NCI-H146 (cell line): ENCODE measurements at places on chromosomes 7 and 10.

DNA sequence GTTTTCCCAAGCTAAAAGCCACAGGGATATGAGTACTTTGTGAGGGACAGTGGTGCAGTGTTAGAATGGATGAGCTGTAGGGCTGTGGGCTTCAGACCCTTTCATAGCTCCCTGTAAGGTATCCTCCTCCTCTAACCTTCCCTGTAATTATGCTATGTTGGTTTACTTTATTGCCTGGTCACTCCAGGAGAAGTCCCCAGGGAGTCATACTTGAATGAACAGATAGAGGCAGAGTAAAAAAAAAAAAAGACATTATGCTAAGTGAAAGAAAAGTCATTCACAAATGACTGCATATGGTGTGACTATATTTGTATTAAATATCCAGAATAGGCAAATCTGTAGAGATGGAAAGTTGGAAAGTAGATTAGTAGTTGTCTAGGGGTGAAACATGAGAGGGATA lies 434.4 kb downstream of the AUTS2 start:
- DNase-seq, result peak; percentile 63

DNA sequence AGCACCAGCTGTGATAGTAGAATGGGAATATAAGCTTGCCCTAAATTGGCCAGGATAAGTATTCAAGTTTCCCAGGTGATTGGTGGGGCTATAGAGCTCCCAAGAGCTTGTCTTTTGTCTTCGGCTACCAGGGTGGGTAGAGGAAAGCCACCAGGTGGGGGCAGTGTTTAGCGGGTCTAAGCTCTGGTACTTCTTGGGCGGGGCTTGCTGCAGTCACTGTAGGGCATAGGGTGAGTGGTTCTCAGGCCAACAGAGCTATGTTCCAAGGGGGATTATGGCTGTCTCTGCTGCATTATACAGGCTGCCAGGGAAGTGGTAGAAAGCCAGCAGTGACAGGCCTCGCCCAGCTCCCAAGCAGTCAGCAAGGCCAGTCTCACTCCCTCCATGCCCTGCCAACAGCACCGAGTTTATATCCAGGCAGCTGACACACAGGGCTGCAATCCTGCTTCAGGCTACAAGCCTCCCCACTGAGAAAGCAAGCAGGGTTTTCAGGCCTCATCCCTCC lies 110.7 kb downstream of the ZNF467 start:
- peak; percentile 18 for DNase-seq

DNA sequence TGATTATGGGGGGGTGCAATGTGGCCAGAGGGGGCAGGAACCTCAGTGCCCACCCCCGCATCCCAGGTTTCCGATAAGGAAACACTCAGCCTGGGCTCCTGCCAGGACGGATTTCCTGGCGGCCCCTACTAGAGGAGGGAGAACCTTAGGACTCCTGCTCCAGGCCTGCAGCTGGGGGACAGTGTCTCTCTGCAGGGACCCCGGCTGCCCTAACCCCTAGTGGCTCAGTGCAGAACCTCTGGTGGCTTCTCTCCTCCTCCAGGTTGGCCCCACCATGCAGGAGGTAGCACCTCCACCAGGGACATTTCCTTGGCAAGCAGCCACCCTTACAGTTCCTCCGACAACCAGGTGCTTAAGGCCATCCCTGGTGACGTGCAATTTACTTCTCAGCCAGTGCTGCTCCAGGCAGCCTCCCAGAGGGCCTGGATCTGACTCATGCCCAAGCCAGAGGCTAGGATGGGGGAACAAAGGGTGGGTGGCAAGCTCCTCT lies 31.9 kb downstream of the SH2B2 start:
- no peak for DNase-seq

DNA sequence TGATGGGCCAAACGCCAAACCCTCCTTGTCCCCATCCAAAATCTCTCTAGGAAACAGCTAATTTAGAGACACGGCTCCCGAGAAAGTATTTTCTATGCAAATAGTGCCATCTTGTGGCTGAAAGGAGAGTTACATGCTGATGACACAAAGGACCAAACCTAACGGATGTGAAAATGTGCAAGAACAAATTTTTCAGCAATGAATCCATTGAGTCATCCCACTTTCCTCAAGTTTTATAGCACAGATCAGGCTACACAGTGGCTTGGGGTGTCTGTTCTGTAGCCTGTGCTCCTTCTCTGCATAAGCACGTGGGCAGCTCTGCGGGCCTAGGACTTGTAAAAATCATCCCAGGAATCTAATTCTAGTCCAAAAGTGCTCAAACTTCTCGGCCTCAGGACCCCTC lies 154.8 kb upstream of the PRR15 start:
- DNase-seq, result peak; percentile 56

DNA sequence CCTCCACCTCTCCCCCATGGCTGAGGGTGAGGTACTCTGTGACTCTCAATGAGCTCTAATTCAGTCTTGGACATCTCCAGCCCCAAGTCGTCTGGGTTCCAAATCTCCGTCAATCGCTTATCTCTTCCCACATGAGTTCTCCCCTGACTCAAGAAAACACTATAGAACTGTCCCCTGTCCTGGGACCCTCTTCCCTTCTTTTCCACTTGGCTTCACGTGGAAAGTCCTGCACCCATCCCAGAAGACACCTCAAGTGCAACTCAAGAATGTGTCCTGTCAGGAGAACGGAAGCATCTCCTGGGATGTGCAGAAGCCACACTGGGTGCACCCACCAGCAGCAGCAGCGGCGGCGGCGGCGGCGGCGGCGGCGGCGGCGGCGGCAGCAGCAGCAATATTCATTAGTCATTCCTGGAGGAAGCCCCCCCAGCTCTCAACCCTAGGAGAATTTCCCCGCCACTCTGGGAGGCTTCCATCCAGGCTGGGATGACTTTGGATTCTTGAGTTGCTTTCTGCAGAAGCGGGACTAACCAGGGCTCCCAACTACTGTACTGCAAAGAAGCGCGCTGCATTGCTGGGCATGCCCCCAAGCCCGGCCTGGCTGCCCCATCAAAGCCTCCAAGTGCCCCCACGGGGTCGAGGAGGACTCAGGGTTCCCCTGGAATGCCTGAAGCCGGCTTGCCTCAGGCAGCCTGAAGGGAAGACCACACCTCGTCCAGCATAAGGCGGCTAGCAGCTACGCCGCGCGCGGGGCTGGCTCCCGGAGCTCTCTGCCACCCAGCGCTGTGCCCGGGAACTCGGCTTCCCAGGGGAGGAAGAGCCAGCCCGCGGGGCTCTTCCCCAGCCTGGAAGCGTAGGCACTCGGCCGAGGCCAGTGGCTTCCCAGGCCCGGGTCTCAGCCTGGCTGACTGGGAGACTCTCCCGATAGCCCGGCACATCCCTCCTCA lies 1.0 kb downstream of the CRTAC1 start:
- peak; percentile 26 for DNase-seq

DNA sequence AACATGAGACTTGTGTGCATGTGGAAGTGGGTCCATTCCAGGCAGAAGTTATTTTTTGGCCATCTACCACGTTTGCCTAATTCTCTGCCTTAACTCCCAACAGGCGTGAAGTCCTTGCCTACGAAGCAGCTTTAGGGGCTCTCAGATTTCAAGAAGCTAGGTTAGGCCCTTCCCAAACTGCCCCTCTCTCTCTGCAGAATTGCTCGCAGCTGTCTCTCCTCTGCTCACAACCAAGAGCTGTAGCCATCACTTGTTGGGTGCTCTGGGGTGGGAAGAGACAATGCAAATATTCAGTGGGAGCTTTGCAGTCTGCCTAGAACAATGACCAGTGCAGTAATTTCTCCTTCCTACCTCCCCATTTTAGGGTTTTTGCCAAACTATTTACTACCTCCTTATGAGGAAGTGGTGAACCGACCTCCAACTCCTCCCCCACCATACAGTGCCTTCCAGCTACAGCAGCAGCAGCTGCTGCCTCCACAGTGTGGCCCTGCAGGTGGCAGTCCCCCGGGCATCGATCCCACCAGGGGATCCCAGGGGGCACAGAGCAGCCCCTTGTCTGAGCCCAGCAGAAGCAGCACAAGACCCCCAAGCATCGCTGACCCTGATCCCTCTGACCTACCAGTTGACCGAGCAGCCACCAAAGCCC lies 24.9 kb downstream of the CYP17A1 start:
- DNase-seq, result no peak

DNA sequence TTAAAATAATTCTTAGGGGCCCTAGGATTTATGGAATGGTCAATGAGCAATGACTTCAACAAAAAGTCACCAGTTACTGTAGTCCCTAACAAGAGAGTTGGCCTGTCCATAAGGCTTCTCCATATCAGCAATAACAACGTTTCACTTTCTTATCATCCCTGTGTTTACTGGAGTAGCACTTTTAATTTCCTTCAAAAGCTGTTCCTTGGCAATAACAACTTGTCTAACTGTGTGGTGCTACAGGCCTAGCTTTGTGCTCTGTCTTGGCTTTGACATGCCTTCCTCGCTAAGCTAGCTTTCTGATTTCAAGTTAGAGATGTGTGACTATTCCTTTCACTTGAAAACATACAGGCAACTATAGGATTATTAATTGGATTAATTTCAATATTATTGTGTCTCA lies 81.1 kb downstream of the JMJD1C start:
- no peak for DNase-seq

- no peak for DNase-seq
Measured at GRCh38 chr7:128108641-128109423, 77.6 kb upstream of the LRRC4 start.

DNA sequence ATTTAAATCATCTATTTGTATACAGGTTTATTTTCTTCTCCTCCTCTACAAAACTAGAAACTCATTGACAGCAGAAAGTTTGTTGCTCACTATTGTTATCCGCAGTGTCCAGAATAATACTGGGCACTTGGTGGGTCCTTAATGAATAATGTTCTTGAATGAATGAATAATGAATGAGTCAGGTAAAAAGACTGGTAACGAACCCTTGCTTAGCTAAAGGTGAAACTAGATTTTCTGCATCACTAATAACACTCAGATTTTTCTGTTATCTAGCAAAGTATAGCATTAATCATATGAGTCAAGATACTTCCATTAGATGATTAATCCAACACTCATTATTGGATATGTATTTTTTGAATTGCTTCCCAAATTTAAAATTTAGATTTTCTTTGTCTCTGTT lies 953.2 kb downstream of the SORCS3 start:
- no peak for DNase-seq

DNA sequence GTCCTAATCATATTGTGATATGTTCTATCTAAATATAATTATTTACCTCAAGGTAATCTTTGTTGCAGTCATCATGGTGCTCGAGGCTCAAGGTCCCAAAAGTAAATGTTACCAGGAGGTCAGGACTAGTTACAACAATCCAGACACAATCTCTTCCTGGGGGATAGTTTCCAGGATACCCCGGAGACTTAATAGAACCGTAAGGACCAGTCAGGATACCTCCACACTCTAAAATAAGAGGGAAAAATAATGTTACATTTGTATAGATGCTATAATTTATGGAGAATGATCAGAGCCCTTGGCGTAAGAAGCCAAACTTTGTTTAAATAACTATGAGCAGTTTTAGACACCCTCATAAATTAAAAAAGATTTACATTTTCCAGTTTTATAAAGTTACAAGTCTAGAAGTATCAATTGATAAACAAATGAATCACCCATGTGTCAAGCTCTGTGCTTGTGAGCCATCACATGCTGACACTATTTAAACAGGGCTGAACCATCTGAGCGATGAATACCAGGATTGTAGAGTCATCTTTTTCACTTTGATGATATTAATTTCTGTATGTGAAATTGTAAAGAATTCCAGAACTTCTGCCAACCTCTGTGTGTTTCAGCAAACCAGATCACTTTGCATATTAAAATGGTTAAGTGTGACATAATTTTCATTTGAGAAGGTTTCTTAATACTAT lies 41.3 kb downstream of the CUBN start:
- no peak for DNase-seq

DNA sequence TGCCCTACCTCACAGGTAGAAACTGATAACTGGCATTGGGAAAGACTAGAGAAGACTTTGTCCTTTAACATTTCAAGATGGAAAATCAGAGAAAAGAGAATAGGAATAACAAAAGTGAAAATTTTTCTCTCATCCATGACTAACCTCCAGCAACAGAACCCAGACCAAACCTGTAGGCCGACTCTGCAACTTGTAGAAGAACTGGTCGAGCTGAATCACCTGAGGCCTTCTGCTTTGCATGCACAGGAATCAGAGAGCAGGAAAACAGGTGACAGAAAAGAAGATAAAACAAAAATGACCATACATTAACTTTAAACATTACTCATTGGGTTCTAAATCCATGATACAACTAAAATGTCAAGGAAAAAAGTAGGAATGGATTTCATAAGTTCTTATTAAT lies 137.1 kb downstream of the SLC25A13 start:
- no peak for DNase-seq

DNA sequence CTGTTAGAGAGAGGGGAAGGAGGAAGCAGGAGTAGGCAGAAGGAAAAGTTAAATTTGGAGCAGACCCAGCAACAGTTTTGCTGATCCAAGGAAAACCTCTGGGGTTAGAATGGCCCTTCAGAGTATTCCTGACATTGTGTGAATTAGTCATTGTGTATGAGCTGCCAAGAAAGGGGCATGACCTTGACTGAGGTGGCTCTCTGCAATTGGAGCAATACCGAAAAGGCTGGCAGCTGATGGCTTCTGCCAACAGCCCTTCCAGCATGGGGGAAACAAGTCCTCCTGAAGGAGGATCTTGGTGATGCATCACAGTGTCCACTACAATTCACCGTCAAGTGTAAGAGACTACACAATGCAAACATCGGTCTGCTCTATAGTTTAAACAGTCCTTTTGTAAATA lies 20.6 kb upstream of the WASL start:
- DNase-seq, result peak; percentile 30

DNA sequence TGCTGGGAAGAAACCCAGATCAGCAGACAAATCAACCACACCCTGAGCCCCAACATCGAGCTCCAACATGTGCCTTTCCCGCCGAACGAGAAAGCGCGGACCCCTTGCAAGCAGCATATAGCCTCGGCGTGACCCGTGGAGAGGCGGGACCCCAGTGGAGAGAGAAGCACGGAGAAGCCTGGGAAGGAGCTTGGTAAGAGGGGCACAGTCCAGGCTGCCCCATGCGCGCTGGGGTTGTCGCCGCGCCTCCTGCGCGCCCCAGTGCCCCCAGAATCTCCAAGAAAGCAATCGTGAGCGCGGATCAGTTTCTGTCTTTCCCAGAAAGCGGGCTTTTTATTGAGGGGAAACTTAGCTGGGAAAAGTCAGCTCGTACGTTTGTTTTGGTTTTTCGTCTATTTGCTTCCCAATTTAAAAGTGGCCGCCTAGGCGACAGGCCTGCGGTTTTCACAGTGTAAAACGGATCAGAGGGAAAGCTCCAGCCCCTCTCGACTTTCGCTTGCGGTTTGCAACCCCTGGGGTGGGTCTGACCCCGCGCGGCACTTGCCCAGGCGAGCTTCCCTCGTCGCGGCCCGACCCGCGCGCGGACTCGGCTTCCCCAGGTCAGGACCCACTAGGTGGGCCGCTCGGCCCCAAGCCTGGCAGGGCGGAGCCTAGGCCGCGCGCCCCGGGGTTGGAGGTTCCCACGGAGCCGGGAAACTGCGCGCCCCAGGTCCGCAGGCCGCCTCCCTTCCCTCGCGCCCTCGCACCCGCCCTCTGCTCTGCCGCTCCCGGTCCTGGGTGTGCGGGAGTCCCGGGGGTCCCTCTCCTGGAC lies 31.1 kb downstream of the SKIDA1 start:
- peak; percentile 62 for DNase-seq

DNA sequence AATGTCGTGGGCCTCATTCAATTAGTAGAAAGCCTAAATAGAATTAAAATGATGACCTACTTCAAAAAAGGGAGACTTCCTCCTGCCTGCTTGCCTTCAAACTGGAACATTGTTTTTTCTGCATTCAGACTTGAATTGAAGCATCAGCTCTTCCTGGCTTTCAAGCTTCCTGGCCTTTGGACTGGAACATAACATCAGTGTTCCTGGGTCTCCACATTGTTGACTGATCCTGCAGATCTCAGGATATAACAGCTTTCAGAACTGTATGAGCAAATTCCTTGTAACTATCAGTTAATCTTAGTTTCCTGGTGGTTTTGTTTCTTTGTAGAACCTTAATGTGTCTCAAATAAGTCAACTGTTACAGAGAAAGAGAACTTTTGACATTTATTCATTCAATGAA lies 18.6 kb downstream of the MAGI2 start:
- DNase-seq, result no peak
